Activated CD8-positive, alpha-beta memory T cell treated with anti-CD3 and anti-CD28 coated beads for 4 hours (primary cell): ENCODE measurements at places on chromosomes 3 and 15.

- no peak for DNase-seq
Measured at GRCh38 chr15:69181424-69181823, 21.0 kb downstream of the GLCE start.

DNA sequence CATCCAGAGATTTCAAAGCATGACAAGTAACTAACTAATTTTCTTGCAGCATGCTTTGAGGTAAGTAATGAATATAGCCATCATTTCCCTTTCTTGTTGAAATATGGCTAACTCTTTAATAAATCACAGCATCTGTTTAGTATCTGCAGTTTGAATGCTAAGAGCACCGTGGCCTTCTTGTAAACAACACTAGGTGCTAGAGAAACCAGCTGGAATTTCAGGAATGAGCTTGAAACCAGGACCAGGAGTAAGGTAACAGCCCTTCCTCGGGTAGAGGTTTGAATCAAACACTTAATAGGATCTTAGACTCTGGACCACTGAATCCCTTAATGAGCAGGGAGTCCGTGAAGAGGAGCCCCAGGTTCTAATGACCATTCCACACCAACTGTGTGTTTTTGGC lies 13.6 kb downstream of the CALML4 start:
- DNase-seq, result no peak

DNA sequence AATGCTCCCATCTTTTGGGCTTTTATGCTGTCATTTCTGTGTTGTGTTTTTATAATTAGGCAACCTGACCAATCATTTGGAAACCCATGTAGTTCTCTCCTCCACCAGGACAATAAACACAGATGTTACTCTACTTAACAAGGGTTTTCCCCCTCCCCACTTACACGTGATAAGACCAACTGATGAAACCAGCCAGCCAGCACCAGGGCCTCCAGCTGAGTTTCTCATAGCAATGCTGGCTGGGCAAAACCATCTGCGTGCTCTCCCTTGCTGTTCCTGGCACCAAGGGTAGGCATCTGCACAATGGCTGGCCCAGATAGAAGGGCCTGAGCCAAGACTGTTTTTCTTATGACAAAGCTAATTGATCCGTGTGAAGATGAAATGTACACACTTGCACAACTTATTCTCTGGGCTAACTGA lies 310.4 kb downstream of the PLCL2 start:
- DNase-seq, result no peak

GRCh38 chr15:71755092-71755970 lies 55.0 kb upstream of the NR2E3 start:
- no peak for DNase-seq

- DNase-seq, result no peak
Measured at GRCh38 chr15:32682569-32682968, 35.2 kb upstream of the GREM1 start.

DNA sequence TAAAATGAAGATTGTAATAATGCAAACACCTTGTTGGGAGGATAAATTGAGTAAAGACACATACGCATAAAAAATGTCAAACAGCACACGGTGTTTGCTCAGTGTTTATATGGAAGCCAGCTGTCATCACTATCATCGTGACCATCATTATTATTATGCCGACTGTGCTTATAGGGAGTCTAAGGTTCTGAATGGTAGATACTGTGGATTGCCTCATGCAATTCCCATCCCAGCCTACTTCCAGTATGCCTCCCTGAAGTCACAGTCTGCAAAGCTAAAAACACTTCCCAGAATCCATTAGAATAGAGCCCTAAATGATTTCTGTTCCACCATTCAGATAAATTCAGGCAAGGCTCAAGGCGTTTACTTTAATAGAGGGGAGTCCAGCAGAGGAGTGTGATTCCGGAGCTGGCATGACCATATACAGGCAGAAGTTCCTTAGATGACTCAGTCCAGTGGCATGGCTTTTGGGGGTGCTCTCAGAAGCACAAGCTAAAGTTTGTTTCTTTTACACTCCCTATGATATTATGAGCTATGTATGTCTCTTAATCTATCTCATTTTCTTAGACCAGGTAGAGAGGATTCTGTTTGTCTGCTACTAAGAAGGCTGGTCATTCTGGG lies 148.7 kb downstream of the MEX3B start:
- no peak for DNase-seq

DNA sequence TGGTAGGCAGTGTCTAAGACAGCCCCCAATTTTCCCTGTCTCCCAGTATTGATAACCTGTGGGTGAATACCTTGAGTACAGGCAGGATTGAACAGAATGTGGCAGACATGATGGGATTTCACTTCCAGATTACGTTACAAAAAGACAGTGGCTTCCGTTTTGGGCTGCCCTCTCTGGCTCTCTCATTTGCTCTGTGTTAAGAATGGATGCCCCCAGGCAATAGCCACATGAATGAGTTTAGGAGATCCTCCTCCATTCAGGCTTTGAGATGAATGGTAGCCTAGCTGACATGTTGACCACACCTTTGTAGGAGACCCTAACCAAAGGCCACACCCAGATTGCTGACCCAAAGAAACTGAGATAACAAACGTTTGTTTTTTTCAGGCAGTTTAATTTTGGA lies 34.3 kb downstream of the UBXN7 start:
- no peak for DNase-seq
